Right lobe of liver (tissue), 6 donors: ENCODE measurements at places on chromosomes 2 and 18. TPM values are rescaled to one million over a fixed set of nuclear protein-coding genes. Genes with fewer than 3 reads are reported as not detected.

DNA sequence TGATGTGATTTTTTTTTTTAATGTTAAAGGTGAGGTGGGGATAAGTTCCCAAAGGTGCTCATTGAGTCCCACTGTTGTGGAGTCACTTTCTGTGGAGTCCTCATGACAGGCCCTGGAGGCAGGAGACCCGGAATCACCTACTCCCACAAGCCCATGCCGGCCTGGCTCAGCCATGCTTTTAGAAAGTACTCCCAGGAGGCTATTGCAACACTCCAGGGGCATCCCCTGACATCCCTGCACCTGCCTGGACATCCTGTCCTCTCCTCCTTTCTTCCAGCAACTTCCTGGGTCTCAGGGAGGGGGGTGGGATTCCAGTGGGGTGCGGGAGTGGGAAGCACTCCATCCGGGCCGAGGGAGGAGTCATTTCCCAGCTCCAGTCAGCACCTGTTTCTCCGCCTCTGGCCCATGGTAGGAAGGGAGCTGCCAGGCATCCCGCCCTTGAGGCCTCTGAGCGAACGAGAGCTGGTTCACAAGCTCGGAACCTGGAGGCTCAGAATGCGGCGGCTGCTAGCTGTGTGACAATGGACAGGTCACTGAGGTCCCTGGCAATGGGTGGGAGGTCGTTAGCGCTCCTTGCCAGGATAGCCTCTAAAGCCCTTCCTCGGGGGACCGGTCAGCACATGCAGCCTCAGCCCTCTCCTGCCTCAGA is 163.9 kb upstream of the ID2 start:
- no peak for DNase-seq
- no peak overlapping the region for H3K4me3 ChIP-seq
- H3K27ac ChIP-seq = no peak overlapping the region
- H3K27me3 ChIP-seq = no peaks in the 10 kb centered on the region

DNA sequence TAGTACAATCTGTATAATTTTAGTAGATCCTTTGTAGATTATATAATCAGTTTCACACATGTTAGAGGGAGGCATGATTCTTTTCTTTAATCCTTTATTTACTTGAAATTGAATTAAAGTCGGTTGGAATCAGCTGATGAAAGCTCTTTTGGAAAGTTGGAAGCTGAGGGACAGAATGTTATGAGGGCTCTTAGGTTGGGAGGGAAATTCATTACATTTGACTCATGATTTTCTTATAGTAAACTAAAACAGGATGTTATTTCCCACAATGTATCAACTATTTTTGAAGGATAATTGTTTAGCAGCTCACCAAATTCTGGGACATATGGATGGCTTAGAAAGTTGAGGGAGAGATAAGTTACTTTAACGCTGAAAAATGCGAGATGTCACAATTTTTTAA is 52.7 kb upstream of the TMEFF2 start:
- no peaks in the 10 kb centered on the region for H3K36me3 ChIP-seq
- DNase-seq = no peak
- H3K27ac ChIP-seq = no peak overlapping the region
- no peaks in the 10 kb centered on the region for H3K4me1 ChIP-seq
- H3K4me3 ChIP-seq = no peak overlapping the region

GRCh38 chr2:43460174-43460546 is 135.7 kb downstream of the THADA start:
- H3K4me1 ChIP-seq = peaks cover 4% of the 10 kb centered on the region
- no peak overlapping the region for H3K27ac ChIP-seq
- no peak for DNase-seq

Gene L3MBTL4
- 13.9 TPM for total RNA-seq

DNA sequence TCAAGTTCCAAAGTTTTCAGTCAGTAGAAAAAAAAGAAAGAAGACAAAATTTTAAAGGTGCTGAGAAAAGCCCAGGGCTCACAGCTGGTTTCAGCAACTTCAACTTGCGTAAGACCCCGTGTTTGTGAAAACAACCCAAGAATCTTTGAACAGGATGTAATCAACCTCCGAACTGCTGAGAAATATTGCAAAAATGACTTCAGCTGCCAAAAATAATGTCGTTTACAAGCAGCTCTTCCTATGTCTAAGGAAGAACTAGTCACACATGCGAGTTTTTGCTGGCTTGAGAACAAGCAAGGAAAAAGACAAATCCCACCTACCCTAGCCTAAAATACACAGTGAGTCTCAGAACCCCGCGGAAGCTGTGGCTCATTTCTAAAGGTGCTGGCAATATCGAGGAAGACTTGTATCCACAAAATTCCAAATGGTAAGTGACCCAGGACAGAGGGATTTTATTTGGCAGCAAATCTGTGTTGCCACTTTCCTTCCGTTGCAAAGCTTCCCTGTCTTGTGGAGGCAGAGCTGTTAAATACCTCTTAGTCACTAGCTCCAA is 59.8 kb upstream of the SLC8A1 start:
- DNase-seq = no peak
- no peaks in the 10 kb centered on the region for H3K4me1 ChIP-seq
- no peaks in the 10 kb centered on the region for H3K36me3 ChIP-seq
- H3K27me3 ChIP-seq = no peaks in the 10 kb centered on the region
- H3K4me3 ChIP-seq = peak overlapping the region; percentile 31

Gene LRRTM1
- total RNA-seq = not detected

Gene LOXHD1
- total RNA-seq = not detected

DNA sequence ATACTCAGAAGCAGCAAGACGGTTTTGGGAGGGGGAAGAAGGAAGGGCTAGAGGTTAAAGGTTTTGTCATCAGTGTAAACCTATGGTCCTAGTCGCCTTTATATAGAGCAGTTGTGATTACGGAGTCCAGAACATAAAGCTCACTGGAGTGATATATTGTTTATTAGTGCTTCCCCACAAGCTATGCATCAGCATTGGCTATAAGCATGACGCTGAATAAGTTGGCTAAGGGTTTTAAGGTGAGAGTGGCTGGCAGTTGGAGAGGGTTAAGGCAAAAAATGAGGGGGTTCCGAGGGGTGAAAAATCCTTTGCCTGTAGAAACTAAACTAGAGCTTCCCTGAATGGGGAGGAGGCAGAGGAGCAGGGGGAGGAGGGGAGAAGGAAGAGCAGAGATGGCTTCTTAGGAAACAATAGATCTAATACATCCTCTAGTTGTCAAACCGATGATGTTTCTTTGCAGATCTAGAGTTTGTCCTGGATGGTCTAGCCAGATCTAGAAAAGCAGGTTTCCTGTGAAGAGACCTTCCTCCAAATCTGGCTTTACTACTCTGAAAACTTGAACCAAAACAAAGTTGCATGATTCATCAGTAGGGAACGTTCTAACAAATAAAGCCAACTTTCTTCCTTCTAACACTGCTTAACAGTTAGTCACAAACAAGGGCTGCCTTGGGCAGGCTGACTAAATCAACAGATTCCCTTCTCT is 2.5 kb downstream of the KLF7 start:
- peak overlapping the region; percentile 61 for H3K4me3 ChIP-seq
- H3K27ac ChIP-seq = peak overlapping the region; percentile 100
- H3K27me3 ChIP-seq = no peaks in the 10 kb centered on the region
- DNase-seq = no peak
- no peaks in the 10 kb centered on the region for H3K4me1 ChIP-seq

GRCh38 chr18:29191263-29191662 is 1014.3 kb upstream of the CDH2 start:
- H3K4me3 ChIP-seq = no peak overlapping the region
- no peaks in the 10 kb centered on the region for H3K36me3 ChIP-seq
- no peaks in the 10 kb centered on the region for H3K27me3 ChIP-seq

Gene TMEM247
- total RNA-seq = not detected

DNA sequence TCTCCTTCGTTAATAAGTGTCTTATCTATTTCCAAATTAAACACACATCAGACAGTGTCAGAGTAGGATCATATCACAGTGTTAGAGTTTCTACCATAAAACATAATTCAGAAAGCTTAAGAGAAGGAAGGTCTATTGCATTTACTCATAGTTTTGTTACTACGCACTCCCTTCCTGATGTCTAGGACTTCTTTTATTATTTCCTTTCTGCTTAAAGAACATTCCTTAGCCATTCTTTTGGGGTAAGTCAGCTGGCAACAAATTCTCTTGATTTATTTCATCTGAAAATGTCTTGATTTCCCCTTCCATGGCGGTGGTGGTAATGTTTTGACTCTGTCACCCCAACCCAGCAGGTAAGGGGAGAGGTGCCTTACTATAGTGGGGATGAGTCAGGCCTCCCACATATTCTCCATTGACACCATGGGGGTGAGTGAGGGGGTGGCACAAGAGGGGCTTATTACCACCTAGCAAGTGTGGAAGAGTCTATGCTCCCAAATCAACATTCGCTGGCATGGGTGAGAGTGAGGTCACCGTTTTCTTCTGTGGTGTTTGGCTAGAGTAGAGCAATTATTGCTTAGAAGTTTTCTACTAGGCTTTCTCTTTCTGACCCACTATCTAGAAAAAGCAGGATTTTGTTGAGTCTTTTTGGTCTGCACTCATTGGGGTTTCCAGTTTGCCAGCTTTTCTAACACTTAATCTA is 29.9 kb downstream of the ABCB11 start:
- H3K4me1 ChIP-seq = no peaks in the 10 kb centered on the region
- H3K36me3 ChIP-seq = no peaks in the 10 kb centered on the region
- H3K27me3 ChIP-seq = no peaks in the 10 kb centered on the region
- DNase-seq = no peak

- no peaks in the 10 kb centered on the region for H3K27me3 ChIP-seq
- no peaks in the 10 kb centered on the region for H3K4me1 ChIP-seq
- no peaks in the 10 kb centered on the region for H3K36me3 ChIP-seq
- H3K4me3 ChIP-seq = no peak overlapping the region
Observed at GRCh38 chr18:79195716-79196683, 126.8 kb downstream of the ATP9B start.

Gene UGT1A3
- total RNA-seq = 12.9 TPM

- DNase-seq = no peak
- no peak overlapping the region for H3K4me3 ChIP-seq
- no peaks in the 10 kb centered on the region for H3K4me1 ChIP-seq
- no peaks in the 10 kb centered on the region for H3K36me3 ChIP-seq
Observed at GRCh38 chr2:124283096-124283495, 258.0 kb downstream of the CNTNAP5 start.

GRCh38 chr18:36338403-36338933 is 41.0 kb downstream of the FHOD3 start:
- no peak overlapping the region for H3K4me3 ChIP-seq
- H3K27ac ChIP-seq = no peak overlapping the region
- no peak for DNase-seq
- H3K36me3 ChIP-seq = no peaks in the 10 kb centered on the region
- H3K27me3 ChIP-seq = no peaks in the 10 kb centered on the region
